ENCODE measurements at places on chromosomes 7 and 10. TPM values are rescaled to one million over a fixed set of nuclear protein-coding genes. Genes with fewer than 3 reads are reported as not detected.

Gene AP3M1
- total RNA-seq = 39.1 TPM

DNA sequence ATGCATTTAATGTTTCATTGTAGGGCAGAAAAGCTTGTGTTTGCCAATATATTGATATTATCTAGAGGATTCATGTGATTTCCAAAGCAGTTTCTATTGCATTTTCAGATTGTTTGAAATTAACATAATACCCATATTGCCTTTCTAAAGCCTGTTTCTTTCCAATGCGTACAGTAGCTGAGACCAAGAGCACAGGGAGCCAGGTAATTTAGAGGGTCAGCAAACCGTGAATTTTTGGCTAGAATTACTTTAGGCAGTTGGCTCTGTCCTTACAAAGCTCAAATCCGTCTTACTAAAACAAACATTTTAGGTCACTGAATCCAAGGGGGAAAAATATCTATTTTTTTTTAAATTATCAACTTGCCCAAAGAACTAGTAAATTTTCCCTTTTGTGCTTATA is 604.9 kb upstream of the ADARB2 start:
- no peak for DNase-seq

GRCh38 chr10:122152544-122152943 is 118.6 kb upstream of the BTBD16 start:
- peak; percentile 95 for DNase-seq

DNA sequence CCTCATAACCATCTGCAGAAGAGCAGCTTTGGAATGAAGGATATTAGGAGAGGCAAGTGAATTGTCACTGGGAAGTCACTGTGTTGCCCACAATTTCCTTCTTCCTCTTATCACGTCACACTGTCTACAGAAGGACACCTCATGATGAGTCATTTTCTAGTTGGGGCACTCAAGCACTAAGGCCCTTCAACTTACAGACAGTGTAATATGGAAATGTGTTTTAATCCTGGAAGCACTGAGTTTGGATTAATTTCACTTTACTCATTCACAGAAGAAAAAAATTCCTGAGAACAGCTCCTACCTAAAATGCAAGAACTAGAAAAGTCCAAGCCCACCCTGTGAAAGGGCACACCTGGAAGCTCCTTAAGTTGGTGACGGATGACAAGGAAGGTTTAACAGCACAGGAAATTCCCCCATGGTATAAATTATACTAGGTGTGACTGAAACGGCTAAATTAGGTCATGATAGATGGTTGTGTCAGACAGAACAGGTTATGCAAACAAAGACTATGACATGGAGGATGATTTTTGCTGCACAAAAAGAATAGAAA is 56.6 kb downstream of the PARD3 start:
- peak; percentile 51 for DNase-seq

Gene PRSS37
- not detected for total RNA-seq

DNA sequence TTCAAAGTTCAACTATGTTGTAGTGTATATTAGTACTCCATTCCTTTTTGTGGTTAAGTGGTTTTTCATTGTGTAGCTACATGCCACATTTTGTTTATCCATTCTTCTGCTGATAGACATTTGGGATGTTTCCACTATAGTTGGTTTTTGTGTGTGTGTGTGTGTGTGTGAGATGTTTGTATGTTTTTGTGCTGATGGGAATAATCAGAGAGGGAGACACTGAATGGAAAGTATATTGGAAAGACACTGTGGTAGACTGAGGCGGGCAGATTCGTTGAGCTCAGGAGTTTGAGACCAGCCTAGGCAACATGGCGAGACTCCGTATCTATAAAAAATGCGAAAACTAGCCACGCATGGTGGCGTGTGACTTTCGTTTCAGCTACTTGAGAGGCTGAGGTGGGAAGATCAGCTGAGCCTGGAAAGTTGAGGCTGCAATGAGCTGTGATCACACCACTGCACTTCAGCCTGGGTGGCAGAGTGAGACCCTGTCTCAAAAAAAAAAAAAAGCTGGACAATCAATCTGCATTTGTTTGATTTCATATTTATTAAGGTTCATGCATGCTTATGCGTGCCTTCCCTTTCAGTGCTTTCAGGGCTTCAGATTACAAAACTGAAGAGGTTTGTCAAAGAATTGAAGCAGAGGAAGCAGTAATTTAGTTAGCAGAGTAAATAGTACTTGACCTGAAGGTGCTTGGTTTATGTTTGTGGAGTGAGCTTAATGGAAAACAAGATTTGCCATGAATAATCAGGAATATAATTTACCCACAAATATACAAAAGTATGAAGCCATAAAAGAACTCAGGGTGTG is 14.7 kb downstream of the SEC24C start:
- no peak for DNase-seq

DNA sequence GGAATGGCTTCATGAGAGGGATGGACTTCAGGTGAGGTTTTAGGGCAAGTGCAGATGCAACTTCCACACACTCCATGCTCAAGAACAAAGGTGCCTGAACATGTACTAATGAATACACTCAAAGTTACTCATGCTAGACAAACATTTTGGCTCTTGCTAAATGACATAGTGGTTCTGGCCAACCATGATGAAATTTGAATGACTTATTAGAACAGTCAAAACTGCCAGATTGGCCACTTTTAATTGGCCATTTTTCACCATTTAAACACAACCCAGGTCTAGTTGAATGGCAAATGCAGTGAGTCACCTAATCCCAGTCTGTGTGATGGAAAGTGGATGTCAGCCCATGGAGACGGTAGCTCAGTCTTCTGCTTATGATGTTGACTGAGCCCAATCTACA is 4.9 kb upstream of the PTPRN2 start:
- no peak for DNase-seq

- no peak for DNase-seq
Measured at GRCh38 chr7:155204744-155205367, 92.8 kb upstream of the INSIG1 start.

Gene LEP
- total RNA-seq = not detected

GRCh38 chr10:113182154-113182553 is 232.1 kb downstream of the TCF7L2 start:
- no peak for DNase-seq

- DNase-seq = no peak
Measured at GRCh38 chr10:93773120-93773519, 15.4 kb downstream of the LGI1 start.

GRCh38 chr10:129850316-129850715 is 113.8 kb downstream of the EBF3 start:
- no peak for DNase-seq

Gene LIPK
- not detected for total RNA-seq

All from myocyte (in vitro differentiated cells).